ENCODE measurements at places on chromosomes 7 and 10. TPM values are rescaled to one million over a fixed set of nuclear protein-coding genes. Genes with fewer than 3 reads are reported as not detected.

The TLX1 gene
- not detected for total RNA-seq

GRCh38 chr10:73874267-73875138 is at the start of gene CAMK2G:
Gene CAMK2G, minus strand, starts transcription at chr10:73874555. Its CDS starts 94 bp downstream, at chr10:73874461.
- H3K4me3 ChIP-seq = peak within 1 kb of the TSS; percentile 84
- no peaks in the 10 kb centered on the region for H3K27me3 ChIP-seq
- peaks cover 19% of the 10 kb centered on the region for H3K36me3 ChIP-seq

The CRPPA gene
- total RNA-seq = 1.9 TPM

- H3K36me3 ChIP-seq = peaks cover 18% of the 10 kb centered on the region
- H3K27me3 ChIP-seq = no peaks in the 10 kb centered on the region
- H3K4me1 ChIP-seq = no peaks in the 10 kb centered on the region
- no peak overlapping the region for H3K4me3 ChIP-seq
These were observed 214.2 kb downstream of the ZNF248 start for GRCh38 chr10:37643187-37643586.

GRCh38 chr7:129166745-129167144 is 21.7 kb upstream of the SMO start:
- no peak overlapping the region for H3K4me3 ChIP-seq
- no peak for DNase-seq
- H3K27me3 ChIP-seq = no peaks in the 10 kb centered on the region
- peaks cover 5% of the 10 kb centered on the region for H3K4me1 ChIP-seq
- no peak overlapping the region for H3K27ac ChIP-seq

- H3K36me3 ChIP-seq = peaks cover 57% of the 10 kb centered on the region
- no peaks in the 10 kb centered on the region for H3K4me1 ChIP-seq
- H3K27ac ChIP-seq = no peak overlapping the region
- H3K27me3 ChIP-seq = no peaks in the 10 kb centered on the region
- no peak for DNase-seq
These were observed 86.9 kb upstream of the GTF2I start for GRCh38 chr7:74570533-74571156.

- H3K4me3 ChIP-seq = no peak overlapping the region
- no peak overlapping the region for H3K27ac ChIP-seq
- peaks cover 3% of the 10 kb centered on the region for H3K4me1 ChIP-seq
- H3K27me3 ChIP-seq = no peaks in the 10 kb centered on the region
- H3K36me3 ChIP-seq = peaks cover 49% of the 10 kb centered on the region
These were observed 9.0 kb upstream of the ARPC1B start for GRCh38 chr7:99365318-99366141.

DNA sequence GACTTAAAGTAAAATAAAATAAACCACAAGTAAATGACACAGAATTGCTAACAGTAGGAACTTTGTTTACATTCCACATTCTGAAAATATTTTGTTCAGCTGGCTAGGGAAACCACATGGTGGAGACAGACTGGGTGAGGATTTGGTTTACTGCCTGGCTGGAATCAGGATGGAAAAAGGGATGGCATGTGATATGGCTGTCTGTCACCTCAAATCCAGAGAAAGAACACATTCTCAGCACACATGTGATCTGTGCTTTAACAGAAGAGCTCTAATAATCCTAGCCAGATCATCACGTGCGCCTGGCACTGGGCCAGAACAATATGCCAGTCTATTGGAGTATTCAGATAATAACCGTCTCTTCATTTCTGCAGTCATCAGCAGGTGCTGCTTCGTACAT is 90.9 kb upstream of the PIP4K2A start:
- no peaks in the 10 kb centered on the region for H3K27me3 ChIP-seq
- H3K4me1 ChIP-seq = no peaks in the 10 kb centered on the region
- H3K36me3 ChIP-seq = no peaks in the 10 kb centered on the region
- no peak for DNase-seq

The CYP2W1 gene
- not detected for total RNA-seq

DNA sequence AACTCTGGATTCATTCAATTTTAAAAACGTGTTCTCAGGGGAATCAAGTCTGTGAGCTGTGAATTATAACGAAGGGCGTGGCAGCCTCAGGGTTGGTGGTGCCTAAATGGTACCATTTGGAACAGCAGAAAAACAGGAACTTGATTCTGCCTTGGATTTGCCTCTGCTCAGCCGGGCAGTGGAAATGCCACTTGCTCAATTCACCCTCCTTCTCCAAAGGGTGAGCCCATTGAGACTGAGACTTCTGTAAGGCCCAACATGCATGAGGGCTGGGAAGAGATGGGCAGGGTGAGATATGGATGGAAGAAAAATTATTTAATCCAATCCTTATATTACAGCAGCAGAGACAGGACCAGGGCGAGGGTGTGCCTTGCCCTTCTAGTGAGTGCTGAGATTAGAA is 107.1 kb upstream of the HABP2 start:
- H3K27ac ChIP-seq = no peak overlapping the region
- no peaks in the 10 kb centered on the region for H3K36me3 ChIP-seq
- DNase-seq = peak; percentile 0
- no peaks in the 10 kb centered on the region for H3K4me1 ChIP-seq

DNA sequence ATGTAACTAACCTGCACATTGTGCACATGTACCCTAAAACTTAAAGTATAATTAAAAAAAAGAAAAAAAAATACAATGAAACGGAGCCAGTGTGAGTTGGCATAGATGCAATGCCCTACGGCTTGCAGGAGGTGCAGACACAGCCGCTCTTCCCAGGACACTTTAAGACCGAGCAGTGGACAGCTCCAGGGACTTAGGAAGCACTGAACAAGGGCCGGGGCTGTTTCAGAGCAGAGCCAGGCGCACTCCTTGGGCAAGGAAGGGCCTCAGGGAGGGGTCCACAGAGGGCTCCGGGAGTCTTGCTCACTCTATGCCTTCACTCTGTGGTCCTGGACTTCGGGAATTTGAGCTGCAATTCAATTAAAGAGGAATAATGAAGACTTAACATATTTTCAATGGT is 355.3 kb downstream of the TCERG1L start:
- no peaks in the 10 kb centered on the region for H3K36me3 ChIP-seq
- no peaks in the 10 kb centered on the region for H3K4me1 ChIP-seq
- no peak overlapping the region for H3K27ac ChIP-seq
- H3K4me3 ChIP-seq = no peak overlapping the region

DNA sequence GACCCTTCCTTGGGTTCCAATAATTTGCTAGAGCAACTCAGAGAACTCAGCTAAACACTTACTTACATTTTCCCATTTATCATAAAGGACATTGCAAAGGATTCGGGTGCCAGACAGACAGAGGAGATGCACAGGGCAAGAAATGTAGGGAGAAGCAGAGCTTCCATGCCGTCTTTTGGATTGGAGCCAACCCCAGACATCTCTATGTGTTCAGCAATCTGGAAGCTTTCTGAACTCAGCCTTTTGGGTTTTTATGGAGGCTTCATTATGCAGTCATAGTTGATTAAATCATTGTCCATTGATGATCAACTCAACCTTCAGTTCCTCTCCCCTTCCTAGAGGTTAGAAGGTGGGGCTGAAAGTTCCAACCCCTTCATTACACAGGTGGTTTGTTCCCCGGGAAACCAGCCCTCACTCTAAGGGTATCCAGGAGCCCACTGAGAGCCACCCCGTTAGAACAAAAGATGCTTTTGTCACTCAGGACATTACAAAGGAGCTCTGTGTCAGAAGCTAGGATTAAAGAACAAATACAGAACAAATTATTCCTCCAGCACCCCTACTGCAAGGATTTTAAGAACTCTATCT is 211.9 kb upstream of the VSTM2A start:
- no peaks in the 10 kb centered on the region for H3K36me3 ChIP-seq
- H3K4me3 ChIP-seq = no peak overlapping the region
- H3K27ac ChIP-seq = no peak overlapping the region

DNA sequence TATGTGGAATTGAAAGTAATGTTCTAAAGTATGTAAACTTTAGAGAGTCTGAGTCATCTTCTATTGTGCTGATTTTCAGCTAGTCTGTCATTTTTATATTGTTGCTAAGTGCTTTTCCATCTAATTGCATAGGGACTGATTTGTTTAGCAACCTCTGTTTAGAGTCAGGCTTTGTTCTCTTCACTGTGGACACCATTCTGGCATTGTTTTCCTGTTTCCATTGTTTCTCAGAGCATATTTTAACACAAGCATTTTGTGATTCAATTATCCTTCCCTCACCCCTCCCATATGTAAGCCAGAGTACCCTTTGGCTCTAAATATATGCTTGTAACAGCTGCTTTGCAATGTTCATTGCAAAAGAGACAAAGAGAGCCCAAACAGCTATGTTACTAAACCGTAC is 748.4 kb upstream of the PHF14 start:
- no peak for DNase-seq
- no peak overlapping the region for H3K27ac ChIP-seq
- H3K4me3 ChIP-seq = no peak overlapping the region
- no peaks in the 10 kb centered on the region for H3K27me3 ChIP-seq

DNA sequence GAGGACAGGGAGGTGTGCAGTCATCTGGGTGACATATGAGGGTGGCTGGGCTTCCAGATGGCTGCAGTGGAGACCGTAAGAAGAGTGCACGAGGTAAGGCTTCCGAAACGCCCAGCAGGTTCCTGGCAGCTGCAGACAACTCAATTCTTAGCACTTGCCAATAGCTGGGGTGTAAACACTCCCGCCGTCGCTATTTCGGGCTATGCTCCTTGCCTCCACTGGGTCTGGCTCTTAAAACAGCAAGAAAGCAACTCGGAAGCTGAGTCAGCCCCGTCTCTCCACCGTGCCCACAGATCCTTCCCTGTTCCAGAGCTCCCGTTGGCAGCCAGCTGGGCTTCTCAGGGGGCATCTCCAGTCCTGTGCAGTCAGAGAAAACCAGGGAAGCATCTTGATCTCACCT is 6.1 kb upstream of the PDGFA start:
- H3K4me1 ChIP-seq = peaks cover 2% of the 10 kb centered on the region
- peaks cover 27% of the 10 kb centered on the region for H3K27me3 ChIP-seq
- no peaks in the 10 kb centered on the region for H3K36me3 ChIP-seq
- no peak overlapping the region for H3K27ac ChIP-seq
- DNase-seq = no peak
- H3K4me3 ChIP-seq = no peak overlapping the region

GRCh38 chr10:1202343-1202742 is 146.2 kb downstream of the WDR37 start:
- no peaks in the 10 kb centered on the region for H3K36me3 ChIP-seq
- no peak overlapping the region for H3K27ac ChIP-seq
- H3K4me3 ChIP-seq = no peak overlapping the region
- H3K4me1 ChIP-seq = peaks cover 7% of the 10 kb centered on the region

The GHRHR gene
- total RNA-seq = 5.9 TPM

DNA sequence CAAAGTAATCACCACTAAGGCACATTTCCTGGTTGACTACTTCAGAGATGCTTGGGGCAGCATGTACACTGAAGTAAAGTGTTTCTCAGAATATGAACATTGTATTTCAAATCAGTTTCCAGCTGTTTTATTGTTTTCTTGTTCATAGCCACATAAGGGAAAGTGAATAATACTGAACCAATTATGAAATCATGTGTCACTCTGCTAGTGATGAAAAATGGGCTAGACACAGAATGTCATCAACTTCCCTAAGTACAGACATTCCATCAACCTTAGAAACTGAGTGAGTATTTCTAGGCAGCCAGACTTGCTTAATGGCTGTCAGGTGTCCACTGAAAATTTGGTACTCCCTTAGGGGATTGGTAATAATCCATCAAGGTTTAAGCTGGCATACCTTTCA is 603.5 kb downstream of the ARL4A start:
- no peak overlapping the region for H3K27ac ChIP-seq
- DNase-seq = no peak
- H3K36me3 ChIP-seq = no peaks in the 10 kb centered on the region
- H3K4me3 ChIP-seq = no peak overlapping the region

GRCh38 chr7:1852517-1853430 is 182.7 kb downstream of the ELFN1 start:
- H3K4me1 ChIP-seq = no peaks in the 10 kb centered on the region
- H3K27me3 ChIP-seq = no peaks in the 10 kb centered on the region
- DNase-seq = no peak
- no peaks in the 10 kb centered on the region for H3K36me3 ChIP-seq
- H3K27ac ChIP-seq = no peak overlapping the region

DNA sequence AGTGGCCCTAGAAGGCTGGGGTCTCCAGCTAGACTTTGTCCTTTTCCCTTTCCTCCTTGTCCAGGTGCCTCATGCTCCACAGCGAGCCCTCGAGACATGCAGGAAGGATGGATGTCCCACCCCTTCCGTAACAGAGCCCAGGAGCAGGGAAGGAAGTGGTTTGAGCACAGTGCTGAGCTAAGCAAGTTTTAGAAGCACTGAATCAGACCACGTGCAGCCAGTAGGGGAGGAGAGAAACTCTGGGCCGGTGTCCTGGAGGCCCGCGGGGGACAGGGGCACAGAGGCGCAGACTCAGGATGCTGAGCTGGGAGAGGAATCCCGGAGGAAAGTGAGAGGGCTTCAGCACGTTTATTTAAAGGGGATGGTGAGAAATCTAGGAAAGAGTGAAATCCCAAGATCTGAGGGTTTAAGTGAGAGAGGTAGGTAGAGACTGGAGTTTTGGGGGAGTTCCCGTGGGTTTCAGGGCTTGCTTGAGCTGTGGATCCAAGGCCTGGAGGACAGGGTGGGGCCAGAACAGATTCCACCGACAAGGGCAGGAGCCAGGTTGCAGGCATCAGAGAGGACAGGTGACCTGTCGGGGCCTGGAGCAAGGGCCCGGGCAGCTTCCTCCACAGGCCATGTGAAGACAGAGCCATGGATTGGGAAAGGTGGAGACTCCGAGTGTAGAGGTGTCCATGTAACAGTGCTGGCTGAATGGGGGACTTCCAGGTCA is 4.4 kb upstream of the IRF5 start:
- H3K36me3 ChIP-seq = no peaks in the 10 kb centered on the region
- no peak overlapping the region for H3K4me3 ChIP-seq
- H3K4me1 ChIP-seq = no peaks in the 10 kb centered on the region
- DNase-seq = no peak
- H3K27ac ChIP-seq = no peak overlapping the region

The SPDYE6 gene
- total RNA-seq = not detected

GRCh38 chr7:1610013-1610677 is 40.3 kb upstream of the PSMG3 start:
- DNase-seq = no peak
- no peak overlapping the region for H3K27ac ChIP-seq
- H3K27me3 ChIP-seq = no peaks in the 10 kb centered on the region
- no peak overlapping the region for H3K4me3 ChIP-seq
- H3K4me1 ChIP-seq = no peaks in the 10 kb centered on the region
- no peaks in the 10 kb centered on the region for H3K36me3 ChIP-seq

GRCh38 chr10:59366290-59366689 is 3.9 kb upstream of the FAM13C start:
- H3K27ac ChIP-seq = no peak overlapping the region
- no peaks in the 10 kb centered on the region for H3K4me1 ChIP-seq
- no peaks in the 10 kb centered on the region for H3K36me3 ChIP-seq
- H3K4me3 ChIP-seq = no peak overlapping the region
- no peak for DNase-seq

The CALML3 gene
- not detected for total RNA-seq

The XPNPEP1 gene
- total RNA-seq = 71.3 TPM

Measured in H9 (cell line).